ENCODE measurements at places on chromosomes 2 and 18. TPM values are rescaled to one million over a fixed set of nuclear protein-coding genes. Genes with fewer than 3 reads are reported as not detected.

DNA sequence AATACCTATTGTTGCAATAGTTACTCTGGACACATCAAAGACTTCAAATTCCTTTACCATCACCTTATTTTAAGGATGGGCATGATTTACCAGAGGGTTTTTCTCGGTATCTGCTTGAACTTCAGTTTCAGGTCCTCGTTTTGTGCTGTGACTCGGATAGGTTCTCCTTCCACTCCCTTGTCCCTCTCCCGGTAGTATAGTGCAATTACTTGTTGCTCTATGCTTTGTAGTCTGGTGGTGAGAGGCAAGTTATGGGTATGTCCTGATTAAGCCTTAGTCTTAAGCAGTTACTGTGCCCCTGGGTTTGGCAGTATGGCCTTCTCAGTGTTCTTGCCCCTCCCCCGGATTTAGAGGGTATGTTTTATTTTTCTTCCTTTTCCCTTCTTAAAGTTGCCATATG lies 96.6 kb downstream of the RHBDD1 start:
- DNase-seq = no peak

DNA sequence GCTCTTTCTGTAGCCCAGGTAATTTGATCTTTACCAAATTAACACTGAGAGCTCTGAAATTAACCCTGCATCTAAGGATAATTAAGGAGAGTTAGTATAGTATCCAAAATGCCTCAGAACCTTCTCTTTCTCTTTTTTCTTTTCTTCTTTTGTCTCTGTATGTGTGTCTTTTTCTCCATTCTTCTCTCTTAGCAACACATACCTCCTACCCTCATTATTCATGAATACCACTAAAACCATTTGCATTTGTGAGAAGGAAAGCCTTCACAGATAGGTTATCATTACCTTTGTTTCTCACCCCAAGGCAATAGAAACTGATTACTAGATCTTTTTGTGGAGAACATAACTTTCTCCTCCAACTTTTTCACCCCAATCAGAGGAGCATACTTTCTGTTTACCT lies 376.5 kb upstream of the NXPH2 start:
- no peak for DNase-seq

CD8B gene
- 0.30 TPM for total RNA-seq

- no peak for DNase-seq
Observed at GRCh38 chr2:168392797-168393196, 63.3 kb upstream of the CERS6 start.

GRCh38 chr2:41940745-41941063 lies 107.1 kb upstream of the PKDCC start:
- no peak for DNase-seq

GRCh38 chr18:6297875-6298274 lies 116.8 kb downstream of the L3MBTL4 start:
- DNase-seq = no peak

PAIP2B gene
- total RNA-seq = 64.9 TPM

DSG1 gene
- total RNA-seq = 0.68 TPM

RNF152 gene
- total RNA-seq = 12.6 TPM

ANKRD62 gene
- total RNA-seq = not detected

HRH4 gene
- 0.19 TPM for total RNA-seq

DNA sequence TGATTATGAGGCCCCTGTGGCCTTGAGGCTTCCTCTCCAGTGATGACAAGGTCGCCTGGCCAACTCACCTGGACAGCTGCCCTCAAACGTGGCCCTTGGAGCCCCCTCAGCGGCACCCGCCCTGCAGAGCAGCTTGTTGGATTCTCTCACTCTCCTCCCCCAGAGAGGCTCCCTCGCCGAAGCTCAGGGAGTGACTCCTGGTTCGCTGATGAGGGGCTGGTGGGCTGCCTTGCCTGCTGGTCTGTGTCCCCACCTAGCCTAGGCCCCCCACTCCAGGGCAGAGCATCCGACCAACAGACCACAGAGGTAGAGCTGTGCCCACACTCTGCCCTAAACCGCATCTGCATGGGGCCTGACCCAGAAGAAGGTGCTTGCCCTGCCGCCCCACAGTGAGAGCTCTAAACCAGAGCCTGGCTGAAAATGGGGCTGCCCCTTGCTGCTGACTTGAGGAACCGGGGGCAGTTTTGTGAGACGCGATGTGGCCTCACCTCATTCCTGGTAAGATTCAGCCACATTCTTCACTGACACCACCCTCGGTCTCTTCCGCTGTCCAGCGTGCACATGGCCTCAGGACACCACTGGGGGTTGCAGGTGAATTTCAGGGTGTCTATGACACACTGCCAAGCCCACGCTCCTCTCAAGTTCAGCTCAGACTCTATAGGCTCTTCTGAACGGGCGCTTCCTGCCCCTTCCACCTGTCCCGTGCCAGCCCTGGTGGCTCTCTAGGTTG lies 131.6 kb downstream of the CABLES1 start:
- DNase-seq = no peak

GRCh38 chr2:133992454-133992853 lies 261.4 kb upstream of the MGAT5 start:
- DNase-seq = no peak

DNA sequence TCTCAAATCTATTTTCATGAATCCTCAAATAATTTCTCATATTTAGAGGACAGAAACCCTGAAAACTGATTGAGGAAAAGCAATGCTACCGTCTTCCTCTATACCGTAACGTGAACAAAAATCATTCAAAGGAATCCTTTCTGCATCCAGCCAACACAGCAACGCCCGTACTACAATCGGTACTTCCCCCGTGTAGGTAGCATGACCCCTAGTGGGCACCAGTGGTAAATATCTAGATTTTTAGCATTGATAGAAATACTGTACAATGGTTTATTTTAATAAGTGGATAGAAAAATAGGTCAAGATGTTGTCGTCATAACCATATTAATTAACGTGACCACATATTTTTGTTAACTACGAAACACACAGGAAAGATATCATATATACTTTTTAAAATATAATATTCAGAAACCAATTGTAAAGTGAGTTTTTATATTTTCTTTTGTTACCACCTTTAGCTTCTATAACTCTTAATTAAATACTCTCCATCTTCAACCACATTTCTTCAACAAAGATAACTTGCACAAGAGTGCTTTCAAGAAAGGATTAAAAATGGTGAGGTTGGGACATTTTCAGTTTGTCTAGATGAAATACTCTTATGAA lies 194.1 kb downstream of the SS18 start:
- DNase-seq = no peak

- no peak for DNase-seq
Observed at GRCh38 chr2:3386448-3386958, 7.0 kb downstream of the TRAPPC12 start.

C18orf54 gene
- total RNA-seq = 1.8 TPM

DNA sequence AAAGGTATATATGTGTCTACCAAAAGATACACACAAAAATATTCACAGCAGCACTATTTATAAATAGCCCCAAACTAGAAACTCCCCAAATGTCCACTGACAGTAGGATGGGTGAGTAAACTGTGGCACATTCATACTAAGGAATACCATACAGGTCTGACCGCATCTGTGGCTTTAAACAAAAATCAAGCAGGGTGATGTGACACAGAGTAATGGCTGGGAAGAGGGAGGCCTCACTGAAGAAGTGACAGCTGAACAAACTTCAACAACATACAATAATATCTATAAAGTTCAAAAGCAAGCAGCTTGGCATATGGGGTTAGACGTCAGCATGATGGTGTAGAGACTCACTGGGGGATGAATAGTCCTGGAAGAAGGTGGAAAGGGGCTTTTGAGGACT lies 115.1 kb upstream of the PPP1CB start:
- no peak for DNase-seq

DNA sequence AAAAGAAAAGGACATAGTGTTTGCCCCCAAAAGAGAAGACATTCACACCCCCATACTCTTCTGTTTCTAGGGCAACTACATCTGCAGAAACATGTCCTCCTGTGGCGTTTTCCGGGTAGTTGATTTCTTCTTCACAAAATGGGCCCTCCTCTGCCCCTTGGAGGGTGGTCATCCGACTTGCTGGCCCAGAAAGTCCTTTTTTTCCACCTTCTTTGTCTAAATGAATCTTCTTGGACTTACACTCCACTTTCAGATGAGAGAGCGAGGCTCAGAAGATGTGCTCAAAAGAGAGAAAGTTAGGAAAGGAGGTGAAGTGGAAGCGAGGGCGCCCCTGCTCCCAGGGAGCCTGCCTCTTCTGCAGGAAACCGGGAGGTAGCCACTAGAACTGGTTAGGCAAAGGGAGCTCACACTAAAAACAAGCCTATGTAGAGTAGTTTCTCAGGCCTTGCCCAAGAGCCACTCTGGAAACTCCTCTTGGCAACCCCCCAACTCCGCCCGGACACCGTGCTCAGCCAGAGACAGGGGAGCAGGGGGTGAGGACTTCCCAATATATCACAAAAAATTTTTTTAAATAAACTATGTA lies 10.2 kb upstream of the SIX3 start:
- no peak for DNase-seq

GRCh38 chr2:40433736-40434135 lies 18.2 kb downstream of the SLC8A1 start:
- no peak for DNase-seq

GRCh38 chr2:191607096-191607495 lies 70.8 kb upstream of the NABP1 start:
- no peak for DNase-seq

DNA sequence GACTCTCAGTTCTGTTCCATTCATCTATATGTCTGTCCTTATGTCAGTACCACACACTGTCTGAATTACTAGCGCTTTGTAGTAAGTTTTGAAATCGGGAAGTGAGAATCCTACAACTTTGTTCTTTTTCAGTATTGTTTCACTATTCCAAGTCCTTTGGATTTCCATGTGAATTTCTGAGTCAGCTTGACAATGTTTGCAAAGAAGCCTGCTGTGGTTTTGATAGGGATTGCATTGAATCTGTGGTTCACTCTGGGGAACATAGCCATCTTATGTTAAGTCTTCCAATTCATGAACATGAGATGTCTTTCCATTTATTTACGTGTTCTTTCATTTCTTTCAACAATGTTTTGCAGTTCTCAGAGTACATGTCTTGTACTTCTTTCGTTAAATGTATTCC lies 15.0 kb downstream of the SLC3A1 start:
- no peak for DNase-seq

CRYGD gene
- total RNA-seq = not detected

GRCh38 chr2:63463142-63463541 lies 125.1 kb downstream of the WDPCP start:
- DNase-seq = no peak

MSH2 gene
- 13.2 TPM for total RNA-seq

GRCh38 chr2:60962528-60962927 lies 55.0 kb upstream of the PEX13 start:
- no peak for DNase-seq

GCG gene
- not detected for total RNA-seq

GRCh38 chr18:77105680-77106079 lies 26.9 kb downstream of the MBP start:
- no peak for DNase-seq

DNA sequence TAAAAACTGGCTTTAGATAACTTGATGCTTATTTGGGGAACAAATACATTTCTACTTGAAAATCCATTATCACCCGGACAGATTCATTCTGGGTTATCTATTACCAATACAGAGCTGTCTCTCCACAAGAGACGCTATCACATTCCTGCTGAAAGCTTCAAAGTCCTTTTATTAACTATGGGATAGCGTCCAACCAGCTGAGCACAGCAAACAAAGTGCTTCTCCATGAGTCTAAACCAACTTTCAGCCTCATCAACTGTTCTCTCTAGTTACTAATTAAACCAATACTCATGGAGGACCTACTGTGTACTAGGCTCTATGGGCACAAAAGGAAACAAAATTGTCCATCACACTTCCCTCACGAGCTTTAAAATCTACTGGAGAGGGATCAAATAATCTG lies 132.8 kb downstream of the L3MBTL4 start:
- no peak for DNase-seq

GRCh38 chr18:68713796-68714195 lies 1.1 kb downstream of the TMX3 start:
- no peak for DNase-seq

DYNAP gene
- total RNA-seq = not detected

PAX8 gene
- total RNA-seq = 0.60 TPM

UGT1A6 gene
- total RNA-seq = not detected

DNA sequence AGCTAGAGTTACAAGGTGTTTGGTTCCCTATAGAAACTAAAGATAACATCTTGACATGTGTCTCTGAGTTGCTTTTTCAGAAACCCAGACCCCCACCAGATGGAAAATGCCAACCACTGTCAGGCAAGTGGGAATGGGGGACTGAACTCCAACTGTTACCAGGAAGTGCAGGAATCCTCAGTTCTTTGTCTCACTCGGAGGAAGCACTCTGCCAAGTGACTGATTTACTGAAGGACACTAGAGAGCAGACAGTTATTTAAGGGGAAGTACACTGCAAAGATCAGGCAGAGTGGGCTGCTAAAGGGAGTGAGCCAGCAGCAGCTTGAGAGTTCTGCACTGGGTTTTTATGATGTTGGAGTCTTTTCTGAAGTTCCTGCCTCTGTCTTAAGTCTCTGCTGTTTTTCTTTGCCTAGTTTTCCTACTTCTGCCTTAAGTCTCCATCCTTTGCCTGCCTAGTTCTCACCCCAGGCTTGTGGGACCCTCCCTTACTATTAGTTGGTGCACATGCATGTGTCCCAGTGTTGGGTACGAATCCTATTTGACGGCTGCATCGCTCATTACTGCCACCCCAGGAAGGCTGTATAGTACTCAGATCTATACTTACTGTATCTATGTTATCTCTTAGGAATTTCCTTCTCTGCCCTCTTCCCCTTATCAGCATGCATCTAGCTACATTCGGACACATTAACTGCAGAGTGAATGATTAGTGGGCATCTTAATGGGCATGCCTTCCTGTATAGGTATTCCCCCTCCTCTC lies 97.1 kb downstream of the TEX51 start:
- no peak for DNase-seq
